ENCODE measurements at places on chromosomes 12 and 14. TPM values are rescaled to one million over a fixed set of nuclear protein-coding genes. Genes with fewer than 3 reads are reported as not detected.
A peak's percentile ranks its signal among the peaks of the same experiment; 100 is the strongest.

The B4GALNT1 gene
- 0.51 TPM for total RNA-seq

The ESR2 gene
- total RNA-seq: 0.66 TPM

GRCh38 chr12:8813572-8814357 lies 8.7 kb upstream of the A2ML1 start:
- DNase-seq: no peak
- H3K4me3 ChIP-seq: no peak overlapping the region
- no peaks in the 10 kb centered on the region for H3K27me3 ChIP-seq

DNA sequence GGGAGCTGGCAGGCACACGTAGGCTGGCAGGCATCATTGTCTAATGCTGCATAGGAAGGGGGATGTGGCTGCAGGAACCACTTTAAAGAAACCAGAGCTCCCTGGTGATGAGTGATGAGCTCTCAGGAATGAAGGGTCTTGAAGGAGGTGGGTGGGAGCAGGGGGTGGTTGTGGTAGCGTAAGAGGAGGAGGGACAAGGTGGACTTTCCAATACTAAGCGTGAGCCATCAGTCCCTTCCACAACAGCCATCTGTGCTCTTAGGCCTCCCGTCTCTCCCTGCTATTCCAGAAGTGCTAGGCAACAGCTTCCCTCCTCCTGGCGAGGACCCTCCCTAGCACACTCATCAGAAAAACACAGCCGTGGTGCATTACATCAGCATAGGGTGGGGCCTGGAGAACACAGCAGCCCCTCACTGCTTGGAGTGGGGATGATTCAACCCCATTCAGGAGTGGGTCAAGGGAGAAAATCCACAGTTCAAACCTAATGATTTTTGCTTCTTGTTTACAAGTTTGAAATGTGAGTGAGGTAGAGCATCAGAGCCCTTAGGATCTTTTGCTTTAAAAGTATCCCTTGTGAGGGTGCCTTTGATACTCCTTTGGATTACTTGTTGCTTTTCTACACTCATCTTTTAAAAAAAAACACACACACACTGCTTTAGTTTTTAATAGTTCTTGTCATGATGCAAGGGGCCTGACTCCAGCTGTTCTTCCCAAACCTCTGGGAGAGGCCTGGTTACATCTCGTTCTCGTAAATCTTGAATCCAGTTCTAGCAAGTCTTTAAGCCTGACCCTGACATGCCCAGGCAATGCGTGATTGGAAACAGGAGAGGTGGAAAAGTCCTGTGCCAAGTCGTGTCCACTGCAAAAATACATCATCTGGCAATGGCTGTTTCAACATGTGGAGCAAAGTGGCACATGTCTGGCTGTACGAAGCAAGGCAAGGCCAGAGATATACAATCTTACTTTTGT lies 356.4 kb upstream of the DDHD1 start:
- peak; percentile 70 for DNase-seq
- peak overlapping the region; percentile 70 for H3K27ac ChIP-seq
- peaks cover 9% of the 10 kb centered on the region for H3K4me1 ChIP-seq
- no peaks in the 10 kb centered on the region for H3K36me3 ChIP-seq

GRCh38 chr14:91175291-91176201 lies 61.7 kb downstream of the DGLUCY start:
- no peak overlapping the region for H3K27ac ChIP-seq
- peaks cover under 1% of the 10 kb centered on the region for H3K4me1 ChIP-seq
- H3K27me3 ChIP-seq: no peaks in the 10 kb centered on the region

- no peaks in the 10 kb centered on the region for H3K36me3 ChIP-seq
- no peaks in the 10 kb centered on the region for H3K4me1 ChIP-seq
- no peak overlapping the region for H3K4me3 ChIP-seq
- no peak for DNase-seq
- H3K27me3 ChIP-seq: no peaks in the 10 kb centered on the region
These were observed 114.0 kb downstream of the GALC start for GRCh38 chr14:87878959-87879358.
